Midbrain (tissue), 1 donor: ENCODE measurements at places on chromosomes 12 and 14.

DNA sequence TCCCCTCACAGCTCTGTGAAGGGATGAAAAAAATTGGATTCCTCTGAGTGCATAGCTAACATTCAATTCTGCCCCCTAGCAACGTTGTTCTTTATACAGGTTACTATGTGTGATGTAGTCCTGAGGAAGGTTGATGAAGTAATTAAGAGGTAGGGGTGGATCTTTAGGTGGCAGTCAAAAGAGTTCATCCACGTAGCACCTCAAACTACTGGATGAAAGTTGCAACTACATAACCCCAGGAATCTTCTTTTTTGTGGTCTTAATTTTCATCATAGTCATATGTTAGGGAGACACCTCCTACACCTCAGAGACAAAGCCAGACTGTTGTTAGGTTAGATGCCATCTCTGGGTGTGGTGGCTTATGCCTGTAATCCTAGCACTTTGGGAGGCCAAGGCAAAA is 10.2 kb upstream of the NFE2 start:
- no peak for DNase-seq

DNA sequence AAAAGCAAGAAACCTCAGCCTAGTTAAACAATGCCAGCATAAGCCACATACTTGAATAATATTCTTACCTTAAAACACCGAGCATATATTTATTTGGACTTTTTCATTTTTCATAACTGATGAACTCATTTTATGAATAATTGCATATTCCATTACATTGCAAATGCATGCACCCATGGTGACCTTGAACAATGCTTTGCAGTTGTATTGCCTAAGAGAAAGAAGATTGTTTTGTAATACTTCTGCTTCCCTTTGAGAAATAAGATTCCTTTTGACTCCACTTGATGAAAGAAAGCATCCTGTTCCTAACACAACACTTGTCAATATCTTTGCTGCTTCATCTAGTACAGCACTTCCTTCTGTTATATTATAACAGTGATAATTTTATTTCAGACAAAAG is 1182.2 kb downstream of the FLRT2 start:
- no peak for DNase-seq

GRCh38 chr12:109871668-109872314 is 8.6 kb downstream of the GLTP start:
- DNase-seq: no peak

DNA sequence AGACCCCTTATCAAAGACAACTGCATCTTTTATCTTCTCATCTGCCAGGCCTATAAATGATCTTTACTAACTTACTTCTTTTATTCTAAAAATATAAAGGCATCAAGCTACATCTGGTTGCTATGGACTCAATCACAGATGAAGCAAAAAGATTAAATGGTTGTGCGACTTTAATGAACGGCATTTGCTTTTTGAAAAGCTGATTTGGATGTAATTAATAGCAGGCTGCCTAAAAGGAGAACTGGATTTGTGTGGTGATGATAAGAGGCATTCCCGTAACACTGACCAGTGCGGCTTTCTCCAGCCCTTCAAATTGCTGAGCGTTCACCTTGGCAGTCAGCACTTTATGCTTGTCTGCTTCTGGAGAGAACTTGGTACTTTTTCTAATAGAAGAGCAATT is 103.8 kb downstream of the ARMH4 start:
- DNase-seq: no peak

GRCh38 chr12:104604995-104605675 is 148.4 kb downstream of the CHST11 start:
- DNase-seq: no peak

GRCh38 chr14:64238049-64238448 is 56.1 kb downstream of the ESR2 start:
- DNase-seq: no peak

GRCh38 chr14:60532442-60532841 is 23.5 kb downstream of the SIX6 start:
- no peak for DNase-seq

DNA sequence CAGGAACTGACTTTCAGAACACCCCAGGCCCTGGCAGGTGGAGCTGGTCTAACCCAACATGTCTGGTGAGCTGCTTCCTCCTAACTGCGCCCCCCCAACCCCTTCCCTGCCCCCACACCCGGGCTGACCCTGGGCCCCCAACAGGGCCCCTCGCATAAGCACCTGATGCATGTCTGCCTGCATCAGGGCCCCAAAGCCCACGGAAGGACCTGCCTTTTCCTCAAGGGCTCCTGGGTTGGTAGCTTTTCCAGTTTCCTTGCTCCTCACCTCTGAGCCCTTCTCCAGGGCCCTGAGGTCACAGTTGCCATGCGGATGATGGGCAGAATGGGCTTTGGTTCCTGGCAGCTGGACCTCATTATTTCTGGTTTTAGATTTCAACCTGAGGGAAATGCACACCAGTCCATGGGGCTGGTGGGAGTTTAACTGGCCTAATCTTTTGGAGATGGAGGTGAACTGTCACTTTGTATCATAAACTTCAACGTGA is 18.5 kb downstream of the TESC start:
- no peak for DNase-seq

GRCh38 chr12:84198294-84198946 is 714.2 kb downstream of the SLC6A15 start:
- no peak for DNase-seq

- no peak for DNase-seq
These were observed 73.4 kb downstream of the MNAT1 start for GRCh38 chr14:60807971-60808370.

DNA sequence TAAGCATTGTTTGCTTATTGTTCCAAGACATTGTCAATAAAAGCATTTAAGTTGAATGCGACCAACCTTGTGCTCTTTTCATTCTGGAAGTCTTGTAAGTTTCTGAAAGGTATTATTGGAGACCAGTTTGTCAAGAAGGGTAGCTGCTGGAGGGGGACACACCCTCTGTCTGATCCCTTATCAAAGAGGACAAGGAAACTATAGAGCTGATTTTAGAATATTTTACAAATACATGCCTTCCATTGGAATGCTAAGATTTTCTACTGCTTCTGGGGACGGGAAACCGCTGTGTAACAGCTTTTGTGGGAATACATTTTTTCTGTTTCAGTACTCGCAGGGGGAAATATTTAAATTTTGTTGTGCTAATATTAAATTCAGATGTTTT is 3.5 kb downstream of the FOS start:
- DNase-seq: peak; percentile 21

- DNase-seq: no peak
These were observed 3.6 kb downstream of the FNTB start for GRCh38 chr14:64990296-64990695.

DNA sequence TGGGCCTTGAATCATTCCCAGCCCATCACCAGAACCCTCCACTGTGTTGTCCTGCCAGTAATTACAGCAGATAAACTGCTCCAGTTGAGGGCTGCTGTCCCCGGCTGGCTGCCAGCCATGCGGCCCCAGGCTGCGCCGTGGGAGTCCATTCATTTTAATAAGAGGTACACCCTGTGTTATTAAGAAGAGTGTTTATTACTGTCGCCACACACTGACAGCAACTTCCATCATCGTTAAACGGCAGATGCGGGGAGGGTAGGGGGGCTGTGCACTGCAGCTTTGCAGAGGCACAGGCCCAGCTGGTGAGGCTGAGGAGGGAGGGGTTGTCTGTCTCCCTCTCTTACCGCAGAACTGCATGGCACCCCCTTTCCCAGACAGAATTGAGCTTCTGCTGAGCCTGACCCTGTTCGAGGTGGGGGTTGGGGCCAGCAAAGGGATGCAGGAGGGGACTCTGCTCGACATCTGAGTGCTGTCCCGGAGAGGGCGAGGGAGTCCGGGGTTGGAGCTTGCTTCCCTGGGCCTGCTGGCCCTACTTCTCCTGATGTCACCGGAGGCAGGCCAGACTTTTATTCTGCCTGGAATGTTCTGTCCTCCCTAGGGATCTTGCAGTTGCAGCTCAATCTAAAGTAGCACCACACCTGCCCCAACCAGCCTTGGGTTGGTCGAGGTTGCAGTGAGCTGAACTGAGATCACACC is 33.8 kb upstream of the GPATCH2L start:
- DNase-seq: no peak

- no peak for DNase-seq
These were observed 16.3 kb upstream of the SLCO1A2 start for GRCh38 chr12:21350975-21351374.

DNA sequence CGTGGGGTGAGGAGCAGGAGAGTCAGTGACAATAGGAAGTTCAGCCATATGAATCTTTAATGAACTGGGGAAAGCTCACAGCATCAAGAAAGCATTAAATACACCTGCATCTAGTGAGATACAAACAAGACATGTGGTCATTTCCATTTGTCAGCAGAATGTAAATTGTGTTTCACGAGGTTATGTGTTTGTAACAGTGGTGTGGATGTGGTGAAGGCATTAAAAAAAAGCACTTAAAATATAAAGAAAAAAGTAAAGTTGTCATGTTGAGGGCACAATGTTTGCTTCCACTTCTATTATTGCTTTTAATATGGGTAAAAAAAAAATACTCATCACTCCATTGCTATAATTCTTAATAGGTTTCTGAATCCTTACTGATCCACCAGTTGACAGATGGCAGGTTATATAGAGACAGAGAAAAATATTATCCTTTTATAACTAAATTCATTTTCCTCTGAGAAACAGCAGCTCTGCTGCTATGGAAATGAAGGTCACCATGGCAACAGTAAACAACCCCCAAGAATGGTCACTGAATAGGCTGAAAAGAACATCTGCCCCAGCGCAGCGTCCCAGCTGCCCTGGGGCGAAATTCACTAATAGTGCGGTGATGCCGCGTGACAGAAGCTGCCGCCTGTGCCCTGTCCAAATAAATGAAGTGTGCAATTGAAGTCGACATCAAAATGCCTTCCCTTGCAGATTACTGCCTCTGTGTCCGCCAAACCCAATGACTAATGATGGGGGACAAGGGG is 226.1 kb downstream of the FOXN3 start:
- peak; percentile 40 for DNase-seq

DNA sequence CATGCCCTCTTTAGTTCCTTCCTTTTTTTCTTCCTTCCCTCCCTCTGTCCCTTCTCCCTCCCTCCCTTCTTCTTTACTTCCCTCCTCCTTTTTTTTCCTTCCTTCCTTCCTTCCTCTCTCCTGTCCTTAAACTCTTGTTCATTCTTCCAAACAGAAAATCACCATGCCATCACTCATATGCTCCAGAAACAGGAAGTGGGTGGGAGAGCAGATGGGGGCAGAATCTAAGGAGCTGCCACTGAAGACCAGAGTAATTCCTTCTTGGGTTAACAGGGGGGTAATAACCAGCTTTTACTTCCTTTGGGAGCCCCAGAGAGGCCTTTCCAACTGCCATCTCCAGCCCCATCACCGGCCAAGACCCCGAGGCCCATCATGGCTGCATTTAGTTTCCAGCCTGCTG is 51.2 kb downstream of the SVOP start:
- DNase-seq: no peak

- DNase-seq: no peak
These were observed 493.5 kb downstream of the NAV3 start for GRCh38 chr12:78324234-78324633.

- no peak for DNase-seq
These were observed 13.7 kb downstream of the PPP1R13B start for GRCh38 chr14:103833711-103834110.

GRCh38 chr12:51391283-51392123 is at the start of gene GALNT6:
Gene GALNT6 (minus strand): TSS chr12:51391406. CDS start chr12:51379781, 11,625 bp downstream.
- peak; percentile 63 for DNase-seq

DNA sequence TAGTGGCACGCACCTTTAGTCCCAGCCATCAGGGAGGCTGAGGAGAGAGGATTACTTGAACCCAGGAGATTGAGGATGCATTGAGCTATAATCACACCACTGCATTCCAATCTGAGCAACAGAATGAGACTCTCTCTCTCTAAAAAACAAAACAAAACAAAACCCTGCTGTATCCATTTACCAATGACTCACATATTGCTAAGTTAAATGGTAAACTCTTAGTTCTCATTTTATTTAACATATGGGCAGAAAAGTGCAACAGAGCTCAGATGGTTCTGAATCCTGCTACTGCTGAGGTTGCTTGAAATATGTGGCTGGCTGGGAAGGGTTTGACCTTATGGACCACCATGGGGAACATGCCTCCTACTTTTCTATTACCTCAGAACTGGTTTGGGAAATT is 33.7 kb upstream of the CCNT1 start:
- DNase-seq: no peak
